Nucleus accumbens (tissue), 56 donors: ENCODE measurements at places on chromosomes 1 and 21.
A peak's percentile ranks its signal among the peaks of the same experiment; 100 is the strongest.

DNA sequence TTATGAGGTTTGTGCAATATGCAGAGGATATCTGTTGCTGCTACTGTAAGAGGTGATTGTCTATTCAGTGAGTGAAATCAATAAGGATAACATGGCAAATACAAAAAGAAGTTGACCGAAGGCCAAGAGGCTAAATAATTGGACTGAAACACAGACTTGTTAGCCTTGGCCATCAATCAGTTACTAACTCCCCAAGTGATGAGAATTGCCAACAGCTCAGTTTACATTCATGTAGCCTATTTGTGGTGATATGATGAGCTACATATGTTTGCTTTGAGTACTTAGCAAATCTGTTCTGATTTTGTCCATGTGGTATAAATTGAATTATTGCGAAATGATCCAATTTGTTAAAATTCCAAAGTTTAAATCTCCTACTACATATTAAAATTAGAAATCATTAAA lies 68.6 kb upstream of the VAV3 start:
- DNase-seq = no peak

- DNase-seq = no peak
Measured at GRCh38 chr1:110618668-110619067, 12.5 kb upstream of the KCNA2 start.

- DNase-seq = peak; percentile 55
Measured at GRCh38 chr1:153536012-153536670, 350 bp upstream of the S100A6 start.

DNA sequence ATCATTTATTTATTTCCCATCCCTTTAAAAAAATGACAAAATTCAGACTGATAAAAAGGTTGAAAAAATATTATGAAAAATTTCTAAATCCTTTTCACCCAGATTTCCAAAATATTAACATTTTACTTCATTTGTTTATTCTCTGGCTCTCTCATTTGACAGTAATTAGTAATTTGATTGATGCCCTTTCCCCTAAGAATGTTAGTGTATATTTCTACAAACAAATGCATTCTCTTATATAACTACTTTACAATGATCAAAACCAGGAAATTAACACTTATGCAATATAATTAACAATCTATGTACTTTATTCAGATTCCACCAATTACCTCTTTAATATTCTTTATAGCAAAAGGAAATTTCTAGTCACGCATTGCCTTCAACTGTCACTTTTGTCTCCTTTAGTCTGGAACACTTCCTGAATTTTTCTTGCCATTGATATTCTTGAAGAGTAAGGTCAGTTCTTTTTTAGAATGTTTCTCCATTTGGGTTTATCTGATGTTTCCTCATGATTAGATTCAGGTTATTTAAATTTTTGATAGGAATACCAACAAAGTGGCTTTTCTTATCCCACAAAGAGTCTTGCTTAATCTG lies 3.9 kb downstream of the CD53 start:
- DNase-seq = no peak

DNA sequence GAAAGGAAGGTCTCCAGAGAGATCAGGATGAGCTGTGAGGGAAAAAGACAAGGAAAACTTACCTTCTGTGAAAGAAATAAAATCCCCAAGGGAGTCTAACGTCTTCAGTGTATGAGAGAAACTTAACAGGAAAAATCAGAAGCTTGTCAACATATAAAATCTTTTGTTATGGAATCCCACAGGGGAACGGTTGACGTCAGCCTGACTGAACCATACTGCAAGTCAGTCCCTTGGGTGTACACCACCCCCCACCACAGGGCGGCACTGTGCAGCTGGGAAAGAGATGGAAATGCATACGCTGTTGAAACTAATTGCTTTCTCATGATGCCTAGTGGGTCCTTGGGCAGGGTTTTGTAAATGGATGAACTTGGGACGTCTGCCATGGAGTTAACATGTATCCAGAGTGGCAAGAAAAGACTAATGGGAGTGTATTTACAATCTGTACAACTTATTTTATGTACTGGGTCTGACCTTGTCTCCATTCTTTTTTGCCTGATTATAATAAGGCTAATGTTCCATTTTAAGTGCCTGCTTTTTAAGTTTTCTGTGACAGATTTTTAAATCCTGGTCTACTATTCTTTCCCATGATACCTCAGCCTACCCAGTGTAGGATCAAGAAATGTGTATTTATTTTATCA lies 22.7 kb downstream of the UTP25 start:
- DNase-seq = peak; percentile 23

- no peak for DNase-seq
Measured at GRCh38 chr21:39984286-39984991, 117.2 kb downstream of the PCP4 start.

DNA sequence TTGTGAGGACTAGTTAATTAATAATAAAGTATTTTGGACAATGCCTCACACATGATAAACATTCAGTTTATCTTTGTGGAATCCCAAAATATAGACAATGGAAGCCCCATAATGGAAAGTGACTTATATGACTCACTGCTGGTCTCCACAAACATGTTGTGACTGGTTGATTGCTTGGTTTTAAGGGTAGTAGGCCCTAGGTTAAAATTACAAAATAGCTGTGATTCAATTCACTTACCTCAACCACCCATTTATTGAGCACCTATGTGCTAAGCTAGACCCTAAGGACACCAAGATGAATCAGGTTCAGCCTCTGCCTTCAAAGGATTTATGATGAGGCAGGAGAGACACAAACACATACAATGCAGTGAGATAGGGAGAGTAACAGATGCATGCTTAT lies 42.4 kb downstream of the KANK4 start:
- no peak for DNase-seq

- DNase-seq = no peak
Measured at GRCh38 chr1:109547463-109548320, 723 bp upstream of the GNAI3 start.

DNA sequence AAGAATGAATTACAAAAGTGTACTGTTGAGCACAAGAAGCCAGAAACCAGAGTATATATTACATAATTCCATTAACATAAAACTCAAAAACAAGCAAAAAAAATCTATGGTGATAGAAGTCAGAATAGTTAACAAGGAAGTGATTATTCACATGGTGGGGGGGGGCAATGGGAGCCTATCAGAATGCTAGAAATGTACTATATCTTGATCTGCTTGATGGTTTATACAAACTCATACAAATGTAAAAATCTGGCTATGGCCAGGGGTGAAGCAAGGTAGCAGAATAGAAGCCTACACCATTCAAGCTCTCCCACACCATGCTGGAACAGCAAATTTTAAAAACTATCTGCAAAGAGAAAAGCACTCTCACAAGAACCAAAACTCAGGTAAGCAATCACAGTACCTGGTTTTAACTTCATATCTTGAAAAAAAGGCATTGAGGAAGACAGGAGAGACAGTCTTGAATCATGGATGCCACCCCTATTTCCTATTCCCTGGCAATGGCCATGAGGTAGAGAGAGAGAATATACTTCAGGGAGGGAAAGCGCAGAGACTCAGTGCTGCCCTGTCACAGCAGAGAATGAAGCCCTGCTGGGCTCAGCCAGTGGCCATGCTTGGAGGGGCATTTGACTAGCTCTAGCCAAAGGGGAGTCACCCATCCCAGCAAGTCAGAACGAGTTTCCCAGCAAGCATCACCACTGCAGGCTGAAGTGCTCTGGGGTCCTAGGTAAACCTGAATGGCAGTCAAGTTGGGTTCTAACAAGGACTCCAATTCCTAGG lies 73.8 kb downstream of the CDC42BPA start:
- DNase-seq = no peak

GRCh38 chr1:40281853-40282252 lies 23.8 kb downstream of the ZMPSTE24 start:
- no peak for DNase-seq

DNA sequence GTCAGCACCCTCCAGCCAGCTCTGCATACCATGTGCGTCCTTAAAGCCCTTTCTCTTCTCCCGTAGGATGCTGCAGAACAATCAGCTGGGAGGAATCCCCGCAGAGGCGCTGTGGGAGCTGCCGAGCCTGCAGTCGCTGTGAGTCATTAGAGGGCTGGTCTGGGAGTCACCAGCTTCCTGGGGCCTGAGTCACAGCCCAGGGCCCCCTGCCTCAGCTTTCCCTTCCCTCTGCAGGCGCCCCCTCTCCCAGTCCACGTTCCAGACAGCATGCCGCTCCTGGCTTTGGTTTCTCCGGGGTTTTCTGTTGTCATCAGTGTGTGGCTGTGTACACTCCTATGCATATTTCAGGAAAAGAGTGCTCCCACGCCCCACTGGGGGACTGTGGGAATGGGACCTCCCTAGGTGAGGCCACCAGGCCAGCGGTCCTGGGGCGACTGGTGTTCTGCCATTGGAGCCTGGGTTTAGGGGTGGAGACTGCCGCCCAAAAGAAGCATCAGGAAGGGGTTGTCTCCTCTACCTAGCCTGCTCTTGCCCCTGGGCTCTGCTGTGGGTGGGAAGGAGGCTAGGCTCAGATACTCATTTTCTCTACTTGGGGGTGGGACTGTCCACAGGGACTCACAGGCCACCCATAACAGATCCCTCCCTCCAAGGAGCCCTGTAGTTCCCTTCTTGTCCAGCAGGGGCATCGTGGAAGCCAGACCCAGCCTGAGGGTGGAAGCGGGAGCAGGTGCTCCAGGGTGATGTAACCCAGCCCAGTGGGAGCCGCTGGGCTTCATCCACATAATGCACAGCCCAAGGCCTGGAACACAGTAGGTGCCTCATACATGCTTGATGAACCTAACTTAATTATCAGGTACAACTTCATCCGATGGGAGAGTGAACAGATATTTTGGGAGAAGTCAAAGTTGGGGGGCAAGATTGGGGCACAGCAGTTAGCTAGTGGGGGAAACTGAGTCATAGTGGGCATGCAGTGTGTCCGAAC lies 42.5 kb downstream of the LGR6 start:
- DNase-seq = no peak

DNA sequence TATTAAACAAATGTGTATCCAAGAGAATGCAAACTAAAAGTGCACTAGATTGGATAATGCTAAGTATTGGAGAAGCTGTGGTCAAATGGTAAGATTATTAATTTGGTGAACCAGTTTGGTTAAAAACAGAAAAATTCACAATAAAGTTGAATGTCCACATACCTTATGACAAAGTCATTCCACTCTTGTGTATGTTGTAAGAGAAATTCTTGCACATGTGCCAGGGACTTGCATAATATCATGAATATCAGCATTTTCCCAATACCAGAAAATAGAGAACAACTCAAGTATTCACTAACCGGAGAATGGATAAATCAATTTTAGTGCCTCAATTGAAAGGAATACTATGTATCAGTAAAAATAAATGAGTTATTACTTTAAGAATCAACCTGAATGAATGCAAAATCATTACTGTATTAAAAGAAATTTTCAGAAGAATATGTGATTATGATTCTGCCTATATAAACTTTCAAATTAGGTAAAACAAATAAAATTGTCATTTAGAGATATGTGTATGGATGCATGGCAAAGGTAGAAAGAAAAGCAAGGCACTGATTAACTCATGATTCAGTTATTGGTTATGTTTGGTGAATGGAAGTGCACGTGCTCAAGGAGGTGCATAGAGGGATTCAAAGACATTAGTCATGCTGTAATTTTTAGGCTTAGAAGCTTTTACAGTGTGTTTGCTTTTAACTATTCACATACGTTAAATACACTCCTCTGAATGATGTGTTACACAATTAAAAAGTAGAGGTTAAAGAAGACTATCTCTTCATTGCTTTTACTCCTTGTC lies 217.4 kb upstream of the KCNK2 start:
- DNase-seq = no peak

GRCh38 chr21:42833439-42833815 lies 45.9 kb downstream of the WDR4 start:
- DNase-seq = no peak

- no peak for DNase-seq
Measured at GRCh38 chr1:117794073-117794472, 135.3 kb downstream of the GDAP2 start.

DNA sequence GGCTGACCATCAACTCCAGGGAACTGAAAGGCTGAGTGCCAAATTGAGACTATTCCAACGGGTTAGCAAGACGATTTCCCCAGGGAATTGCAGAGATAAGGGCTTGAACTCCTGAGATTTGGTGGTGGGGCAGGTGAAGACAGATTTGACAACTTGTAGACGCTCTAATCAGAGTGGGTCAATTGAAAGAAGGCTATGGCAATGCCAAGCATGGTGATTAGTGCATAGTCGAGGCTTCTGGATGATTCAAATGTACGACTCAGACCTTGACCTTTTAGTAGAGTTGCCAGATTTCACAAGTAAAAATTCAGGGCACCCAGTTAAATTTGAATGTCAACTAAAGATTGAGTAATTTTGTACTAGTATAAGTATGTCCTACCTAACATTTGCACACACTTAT lies 302.1 kb upstream of the SPAG17 start:
- no peak for DNase-seq

DNA sequence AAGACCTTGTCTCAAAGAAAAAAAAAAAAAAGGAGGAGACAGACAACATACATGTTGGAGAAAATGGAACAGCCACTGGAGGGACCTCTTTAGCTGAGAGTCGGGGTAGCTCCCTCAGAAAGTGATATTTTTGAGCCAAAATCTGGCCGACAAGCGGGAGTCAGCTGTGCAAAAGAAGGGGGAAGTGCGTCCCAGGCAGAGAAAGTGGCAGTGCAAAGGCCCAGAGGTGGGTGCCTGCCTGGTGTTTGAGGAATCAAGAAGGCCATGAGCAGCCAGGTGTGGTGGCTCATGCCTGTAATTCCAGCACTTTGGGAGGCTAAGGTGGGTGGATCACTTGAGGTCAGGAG lies 6.1 kb upstream of the CROCC start:
- DNase-seq = no peak
